ENCODE measurements at places on chromosomes 6 and 20.

DNA sequence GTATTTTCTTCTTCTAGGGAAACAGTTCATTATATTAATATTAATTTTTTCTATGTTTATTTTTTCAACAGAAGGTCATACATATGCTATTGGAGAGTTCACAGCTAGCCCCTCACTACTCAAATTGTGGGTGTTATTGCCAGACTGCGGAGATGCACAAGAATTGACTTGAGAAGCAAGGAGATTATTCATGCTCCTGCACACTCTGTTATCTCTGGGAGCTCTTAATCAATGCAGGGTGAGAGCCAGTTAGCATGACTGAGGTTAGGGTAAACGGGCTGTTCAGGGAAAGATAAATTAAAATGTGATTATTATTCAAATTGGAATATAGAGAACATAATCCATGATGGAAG, 48.9 kb upstream of the DEFB112 start:
- DNase-seq = no peak

DNA sequence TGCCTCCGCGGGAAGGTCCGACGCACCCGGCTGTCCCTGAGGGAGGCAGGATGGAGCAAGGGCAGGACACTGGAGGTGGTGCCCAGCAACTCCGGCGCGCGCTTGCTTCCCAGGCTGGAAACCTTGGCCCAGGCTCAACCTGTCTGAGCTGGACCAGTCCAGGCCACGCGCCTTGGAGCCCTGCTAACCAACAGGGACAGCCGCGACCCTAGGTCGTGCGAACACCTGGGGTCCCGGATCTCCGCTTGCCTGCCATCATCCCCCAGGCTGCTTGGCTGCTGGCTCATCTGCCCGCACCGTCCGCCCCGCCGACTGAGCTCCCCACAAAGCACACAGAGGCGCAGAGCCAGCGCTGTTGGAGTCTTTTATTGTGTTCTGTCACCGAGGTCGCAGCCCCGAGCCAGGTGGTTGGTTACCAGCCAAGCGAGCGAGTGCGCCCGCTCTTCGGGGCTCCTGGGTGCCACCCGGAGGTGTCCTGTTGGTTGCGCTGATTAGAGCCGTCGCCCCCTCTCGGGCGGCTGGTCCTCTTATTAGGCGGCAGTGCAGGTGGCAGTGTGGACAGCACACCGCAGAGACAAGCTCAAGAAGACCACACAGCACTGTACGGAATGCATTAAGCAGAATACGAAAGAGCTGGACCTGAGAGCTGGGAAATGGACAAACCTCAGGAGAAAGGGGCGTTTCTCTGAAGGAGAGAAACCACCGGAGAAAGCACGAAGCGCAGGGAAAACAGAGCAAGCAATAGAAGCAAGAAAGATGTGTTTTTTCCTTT, 3.8 kb downstream of the COL12A1 start:
- DNase-seq = no peak

DNA sequence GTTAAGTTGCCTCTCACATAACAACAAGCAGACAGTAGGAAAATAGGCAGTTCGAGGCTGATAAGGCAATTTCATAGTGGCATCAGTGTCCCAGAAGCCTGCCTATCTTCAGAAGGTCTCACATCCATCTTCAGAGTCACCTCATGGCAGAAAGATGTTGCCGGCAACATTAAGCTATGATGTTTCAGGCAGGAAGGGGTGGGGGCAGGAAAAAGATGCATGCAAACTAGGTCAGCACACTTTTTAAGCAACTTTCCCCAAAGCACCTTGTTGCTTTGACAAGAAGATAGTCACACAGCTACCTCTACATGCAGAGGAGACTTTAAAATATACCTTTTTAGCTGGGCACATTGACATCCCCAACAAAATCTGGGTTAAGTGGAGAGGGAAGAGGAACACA, 43.2 kb upstream of the SMIM8 start:
- DNase-seq = no peak

DNA sequence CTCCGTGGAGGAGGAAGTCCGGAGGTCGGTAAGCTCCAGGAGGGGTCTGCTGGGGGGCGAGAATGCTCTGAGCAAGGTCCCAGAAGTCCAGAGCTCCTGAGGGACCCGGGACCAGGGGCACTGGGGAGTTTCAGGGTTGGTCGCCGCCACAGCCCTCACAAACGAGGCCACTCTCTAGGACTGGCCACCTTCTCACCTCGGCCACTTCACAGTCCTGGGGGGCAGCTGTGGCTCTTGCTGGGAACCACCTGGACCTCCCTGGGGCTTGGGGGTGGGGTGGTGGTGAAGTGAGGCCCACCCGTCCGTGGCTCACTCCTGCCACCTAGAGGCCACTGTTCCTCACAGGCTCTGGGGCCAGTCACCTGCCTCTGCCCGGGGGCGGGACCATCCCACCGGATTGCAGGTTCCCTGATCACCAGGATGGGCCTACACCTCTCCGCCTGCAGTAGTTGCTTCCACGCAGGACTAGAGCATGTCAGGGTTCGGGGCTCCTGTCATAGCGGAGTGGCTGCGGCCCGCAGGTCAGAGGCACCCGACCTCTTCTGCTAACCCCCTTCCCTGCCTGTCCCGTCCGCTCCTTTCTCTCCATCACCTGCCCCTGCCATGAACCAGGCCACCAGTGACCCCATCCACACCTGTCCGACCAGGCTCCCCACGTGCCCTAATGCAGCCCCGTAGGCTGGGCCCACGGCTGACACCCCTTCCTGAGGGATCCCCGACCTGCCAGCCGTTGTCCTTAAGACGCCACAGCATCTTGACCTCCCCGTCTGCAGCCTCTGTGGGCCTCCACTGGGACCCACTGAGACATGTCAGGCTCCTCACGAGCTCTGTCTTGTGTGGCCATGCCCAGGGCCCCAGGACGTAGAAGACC, 5.1 kb upstream of the TCEA2 start:
- no peak for DNase-seq
